T1000 (cell line): ENCODE measurements at places on chromosomes 6 and 20.
A peak's percentile ranks its signal among the peaks of the same experiment; 100 is the strongest.

DNA sequence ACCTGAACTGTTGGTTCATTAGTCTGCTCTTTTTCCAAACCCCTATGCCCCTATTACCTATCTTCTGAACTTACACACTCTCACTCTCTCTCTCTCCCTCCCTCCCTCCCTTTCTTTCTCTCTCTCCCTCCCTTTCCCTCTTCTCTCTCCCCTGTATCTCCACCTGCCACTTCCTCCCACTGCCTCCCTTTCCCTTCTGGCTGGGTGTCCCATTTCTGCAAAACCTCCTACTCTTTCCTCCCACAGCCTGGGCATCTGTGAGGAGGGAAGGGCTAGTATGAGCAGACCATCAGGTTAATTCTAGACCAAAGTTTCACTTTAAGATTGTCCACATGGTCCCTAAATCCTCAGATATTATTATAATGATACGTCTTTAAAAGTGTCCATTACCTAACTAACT lies 95.1 kb downstream of the TMEM200A start:
- DNase-seq, result no peak

DNA sequence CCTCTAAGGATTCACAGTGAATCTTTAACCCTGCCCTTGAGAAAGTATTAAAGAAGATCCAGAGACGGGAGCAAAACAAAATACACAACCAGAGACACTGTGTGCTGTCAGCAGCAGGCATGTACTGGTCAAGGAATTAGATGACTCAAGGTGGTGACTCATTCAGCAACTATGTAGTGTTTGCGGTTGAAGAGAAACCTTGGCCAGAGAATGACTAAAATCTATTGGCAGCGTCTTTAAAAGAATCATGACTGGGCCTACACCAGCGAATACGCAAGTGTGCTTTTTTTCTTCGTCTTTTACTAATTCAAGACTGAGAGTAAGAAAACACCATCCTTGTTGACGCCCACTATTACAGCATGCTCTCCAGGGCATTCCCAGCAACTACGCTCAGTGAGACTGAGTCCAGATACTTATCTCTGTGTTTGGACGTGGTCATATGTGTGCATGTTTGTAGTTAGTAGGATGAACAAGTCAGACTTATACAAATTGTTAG lies 72.4 kb upstream of the BACH2 start:
- peak; percentile 87 for DNase-seq

DNA sequence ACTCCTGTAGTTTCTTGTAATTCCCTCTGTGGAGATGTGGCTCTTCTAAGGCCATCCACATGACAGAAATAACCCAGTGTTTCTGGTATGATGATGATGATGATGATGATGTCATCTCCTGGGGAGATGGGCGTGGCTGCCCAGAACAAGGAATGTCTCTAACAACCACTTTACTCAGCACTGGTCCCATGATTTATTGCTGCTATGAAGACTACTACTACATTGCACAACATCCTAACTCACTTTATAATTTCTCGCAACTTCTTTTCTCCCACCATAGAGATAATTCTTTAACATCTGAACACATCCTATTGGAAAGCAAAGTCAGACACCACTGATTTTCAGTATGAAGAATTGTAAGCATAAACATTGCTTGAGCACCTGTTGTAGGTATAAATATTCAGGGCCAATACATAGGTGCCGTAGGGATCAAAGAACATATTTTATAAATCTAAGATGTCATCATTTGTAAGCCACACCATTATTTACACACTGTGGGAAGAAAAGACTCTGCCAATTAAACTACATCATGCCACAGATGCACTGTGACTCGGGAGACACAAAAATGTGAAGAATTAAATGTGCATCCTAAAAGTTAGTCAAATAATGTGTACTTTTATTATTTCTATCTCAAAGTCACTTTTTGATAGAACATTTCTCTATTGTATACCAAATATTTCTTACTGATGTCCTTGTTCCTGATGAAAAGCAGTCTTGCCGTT lies 6.4 kb downstream of the TPMT start:
- DNase-seq, result peak; percentile 48

- DNase-seq, result no peak
These were observed 2.1 kb upstream of the UBE2C start for GRCh38 chr20:45810191-45810970.

DNA sequence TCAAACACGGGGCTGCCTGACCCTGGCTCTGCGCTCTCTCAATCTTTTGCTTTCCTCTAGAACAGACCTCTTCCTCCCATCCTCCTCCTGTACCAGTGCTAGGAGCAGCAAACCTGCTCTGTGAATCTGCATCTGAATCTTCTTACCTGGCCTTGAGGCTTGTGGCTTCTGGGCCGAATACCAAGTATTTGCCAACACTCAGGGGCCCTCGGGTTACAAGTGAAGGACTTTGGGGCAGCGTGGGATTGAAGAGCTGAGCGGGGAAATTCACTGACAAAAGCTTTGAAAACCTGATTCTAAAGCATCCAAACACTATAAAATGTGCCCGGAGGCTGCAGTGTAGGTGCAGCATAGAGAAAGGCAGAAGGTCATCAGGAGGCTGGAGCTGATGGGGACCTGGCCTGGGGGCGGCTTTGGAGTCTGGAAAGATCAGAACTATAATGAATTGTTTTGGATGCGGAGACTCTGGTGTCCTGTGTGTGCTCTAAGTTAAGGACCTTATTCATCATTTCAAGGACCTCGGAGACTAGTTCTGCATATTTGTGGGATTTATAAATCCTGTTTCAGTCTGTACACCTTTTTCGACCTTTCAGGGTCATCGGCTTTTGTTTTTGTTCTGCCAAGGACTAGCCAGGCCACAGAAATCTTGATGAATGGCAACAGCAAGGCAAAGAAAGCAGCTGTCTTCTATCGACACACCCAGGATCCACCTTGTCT lies 16.4 kb upstream of the IGF2R start:
- DNase-seq, result no peak

GRCh38 chr20:51365670-51366069 lies 176.8 kb downstream of the NFATC2 start:
- peak; percentile 93 for DNase-seq

DNA sequence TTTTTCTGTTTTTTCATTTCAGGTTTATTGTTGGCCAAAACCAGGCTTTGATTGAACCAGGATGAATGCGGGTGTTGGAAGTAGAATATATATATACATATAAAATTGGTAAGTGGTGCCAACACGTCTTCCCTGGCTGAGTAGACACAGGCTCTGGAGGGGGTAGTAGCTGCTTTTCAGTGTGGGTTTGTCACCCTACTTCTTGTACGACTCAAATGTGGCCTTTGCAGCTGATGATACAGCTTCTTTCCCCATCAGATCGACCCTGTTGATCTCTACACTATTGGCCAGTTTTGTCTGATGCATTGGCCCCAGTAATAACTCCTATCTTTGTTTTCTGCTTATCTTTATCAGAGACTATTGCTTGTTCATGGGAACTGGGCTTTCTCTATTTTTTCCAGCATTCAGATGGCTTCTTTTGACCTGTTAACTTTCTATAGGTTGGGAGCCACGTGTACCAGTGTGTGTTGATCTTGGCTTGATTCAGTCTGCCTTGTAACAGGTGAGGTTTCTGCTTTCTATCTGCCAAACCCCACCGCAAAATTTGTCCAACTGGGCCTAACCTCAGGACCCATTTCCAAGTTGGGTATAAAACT lies 2.7 kb upstream of the ZNFX1 start:
- DNase-seq, result no peak

DNA sequence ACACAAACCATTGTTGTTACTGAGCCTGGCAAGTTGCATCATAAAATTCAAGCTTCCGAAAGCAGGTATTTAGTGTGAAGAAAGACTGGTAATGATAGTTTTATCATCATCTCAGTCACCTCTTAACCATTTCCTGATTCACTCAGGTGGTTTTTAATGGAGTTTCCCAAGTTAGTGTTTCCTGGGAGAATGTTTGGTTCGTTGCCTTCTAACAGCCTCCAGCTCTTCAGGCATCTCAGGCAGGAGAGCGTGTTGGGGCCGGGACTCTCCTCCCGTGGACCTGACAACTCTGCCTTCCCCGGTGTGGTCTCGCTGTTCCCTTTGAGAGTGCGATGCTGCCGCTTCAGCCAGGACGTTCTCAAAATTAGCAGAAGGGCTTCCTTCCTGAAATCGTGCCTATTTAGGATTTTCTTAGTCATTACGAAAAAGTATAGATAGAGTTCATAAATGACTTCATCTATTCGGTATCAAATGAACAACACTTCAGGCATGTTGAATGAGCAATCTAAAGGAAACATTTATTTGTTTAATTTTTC lies 105.0 kb upstream of the QKI start:
- no peak for DNase-seq

- no peak for DNase-seq
These were observed 25.6 kb downstream of the TOP1 start for GRCh38 chr20:41054070-41054846.

GRCh38 chr6:159646733-159647132 lies 46.3 kb downstream of the SOD2 start:
- DNase-seq, result no peak

GRCh38 chr6:21610341-21610740 lies 16.8 kb downstream of the SOX4 start:
- no peak for DNase-seq

DNA sequence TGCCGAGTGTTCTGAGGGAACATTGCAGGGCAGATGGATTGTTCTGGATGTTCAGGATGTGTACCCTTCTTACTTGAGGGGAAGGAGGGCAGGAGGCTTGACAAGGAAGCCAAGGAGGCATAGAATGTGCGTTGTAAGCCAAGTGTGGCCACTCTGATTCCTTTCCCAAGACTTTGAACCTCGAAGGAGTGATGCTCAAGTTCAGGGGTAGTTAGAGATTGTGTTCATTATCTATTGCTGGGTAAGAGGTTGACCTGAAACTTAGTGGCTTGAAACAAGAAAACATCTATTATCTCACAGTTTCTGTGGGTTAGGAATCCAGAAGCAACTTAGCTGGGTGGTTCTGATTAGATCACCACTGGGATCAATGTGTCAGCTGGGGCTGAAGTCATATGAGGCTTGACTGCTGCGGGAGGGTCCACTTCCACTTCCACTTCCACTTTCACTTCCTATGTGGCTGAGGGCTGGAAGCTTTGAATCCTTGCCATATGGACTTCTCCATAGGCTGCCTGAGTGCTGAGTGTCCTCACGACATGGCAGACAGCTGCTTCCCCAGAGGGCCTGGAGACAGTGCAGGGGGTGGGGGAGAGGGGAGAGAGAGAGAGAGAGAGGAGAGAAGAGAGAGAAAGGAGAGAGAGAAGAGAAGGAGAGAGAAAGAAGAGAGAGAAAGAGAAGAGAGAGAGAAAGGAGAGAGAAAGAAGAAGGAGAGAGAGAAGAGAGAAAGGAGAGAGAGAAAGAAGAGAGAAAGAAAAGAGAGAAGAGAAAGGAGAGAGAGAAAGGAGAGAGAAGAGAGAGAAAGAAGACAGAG lies 6.9 kb upstream of the CD40 start:
- DNase-seq, result no peak

DNA sequence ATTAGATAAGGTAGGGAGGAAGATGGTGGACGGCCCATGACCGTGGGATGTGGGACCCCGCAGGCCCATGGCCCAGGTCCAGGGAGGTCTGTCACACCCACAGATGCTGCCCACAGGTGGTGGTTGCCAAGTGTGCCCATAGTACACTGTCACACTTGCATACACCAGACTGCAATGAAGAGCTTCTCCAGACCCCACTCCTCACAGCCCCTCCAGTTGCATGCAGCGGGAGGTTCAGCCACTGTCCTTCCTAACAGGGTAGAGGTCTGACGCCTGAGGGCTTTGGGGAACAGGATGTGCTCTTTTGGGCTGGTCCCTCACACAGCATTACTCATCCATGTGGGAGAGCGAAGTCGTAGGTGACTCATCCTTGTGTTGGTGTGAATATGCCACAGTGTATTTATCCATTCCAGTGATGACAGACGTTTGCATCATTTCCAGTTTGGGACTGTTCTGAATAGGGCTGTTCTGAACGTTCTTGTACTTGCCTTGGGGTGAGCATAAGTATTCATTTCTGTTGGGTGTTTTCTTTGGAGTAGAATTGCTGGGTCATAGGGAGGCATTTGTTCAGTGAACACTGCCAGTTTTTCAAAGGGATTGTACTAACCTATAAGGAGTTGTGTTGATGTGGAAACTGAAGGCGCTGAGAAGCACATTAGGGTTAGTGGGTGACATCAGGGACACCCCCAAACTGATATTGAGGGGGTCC lies 10.1 kb upstream of the PYGB start:
- DNase-seq, result peak; percentile 79

DNA sequence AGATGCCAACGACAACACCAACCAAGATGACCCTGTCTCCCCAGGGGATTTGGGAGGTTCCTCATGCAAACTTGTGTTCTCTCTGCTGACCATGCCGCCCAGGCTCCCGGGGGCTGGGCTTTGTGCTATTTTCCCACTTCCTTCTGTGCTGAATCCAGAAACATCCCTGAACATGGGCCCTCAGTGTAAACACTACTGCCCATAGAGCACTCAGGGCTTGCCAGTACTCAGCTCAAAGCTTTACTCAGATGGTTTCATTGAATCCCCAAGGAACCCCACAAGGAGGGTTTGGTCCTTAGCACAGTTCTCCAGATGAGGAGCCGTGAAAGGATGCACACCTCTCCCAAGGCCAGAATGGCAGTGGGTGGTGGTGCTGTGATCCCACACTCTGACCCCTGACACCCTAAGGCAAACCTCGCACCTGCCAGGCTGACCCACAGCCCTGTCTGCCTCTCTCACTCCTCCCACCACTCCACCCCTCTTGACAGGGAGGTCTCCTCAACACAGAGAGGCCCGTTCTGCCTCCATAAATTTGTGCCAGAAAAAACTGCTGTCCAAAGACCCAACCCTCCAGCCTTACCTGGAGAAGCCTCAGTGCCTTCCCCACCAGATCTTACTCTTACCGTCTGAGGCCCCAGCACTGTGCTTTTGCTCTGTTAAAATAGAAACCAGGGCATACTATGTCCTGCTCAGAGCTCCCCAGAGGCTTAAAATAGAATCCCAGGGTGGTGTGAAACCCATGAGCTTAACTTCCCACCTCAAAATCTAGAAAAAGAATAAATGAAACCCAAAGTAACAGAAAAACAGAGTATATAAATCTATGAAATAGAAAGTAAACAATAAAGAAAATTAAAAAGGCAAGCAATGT lies 283.0 kb upstream of the CDH4 start:
- DNase-seq, result no peak

DNA sequence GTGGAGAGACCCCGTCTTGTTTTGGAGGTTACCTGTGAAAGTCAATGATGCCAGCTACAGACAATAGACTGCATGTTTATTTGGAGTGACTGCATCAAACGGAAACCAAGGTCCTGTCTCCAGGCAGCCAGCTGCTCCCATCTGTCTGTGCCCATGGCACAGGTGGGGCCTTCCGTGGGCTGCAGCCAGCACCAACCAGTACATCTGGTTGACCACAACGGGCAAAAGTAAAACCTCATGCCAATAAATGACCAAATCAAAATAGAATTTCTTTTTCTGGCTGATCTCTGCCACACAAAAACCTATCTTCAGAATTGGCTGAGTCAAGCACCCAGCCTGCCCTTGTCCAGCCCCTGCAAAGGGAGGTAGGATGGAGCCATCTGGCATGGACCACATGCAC lies 33.5 kb downstream of the DLL1 start:
- DNase-seq, result no peak

GRCh38 chr6:135318738-135319469 lies 137.8 kb downstream of the MYB start:
- no peak for DNase-seq
